T-cell (primary cell): ENCODE measurements at places on chromosomes 1 and 21. TPM values are rescaled to one million over a fixed set of nuclear protein-coding genes. Genes with fewer than 3 reads are reported as not detected.

DNA sequence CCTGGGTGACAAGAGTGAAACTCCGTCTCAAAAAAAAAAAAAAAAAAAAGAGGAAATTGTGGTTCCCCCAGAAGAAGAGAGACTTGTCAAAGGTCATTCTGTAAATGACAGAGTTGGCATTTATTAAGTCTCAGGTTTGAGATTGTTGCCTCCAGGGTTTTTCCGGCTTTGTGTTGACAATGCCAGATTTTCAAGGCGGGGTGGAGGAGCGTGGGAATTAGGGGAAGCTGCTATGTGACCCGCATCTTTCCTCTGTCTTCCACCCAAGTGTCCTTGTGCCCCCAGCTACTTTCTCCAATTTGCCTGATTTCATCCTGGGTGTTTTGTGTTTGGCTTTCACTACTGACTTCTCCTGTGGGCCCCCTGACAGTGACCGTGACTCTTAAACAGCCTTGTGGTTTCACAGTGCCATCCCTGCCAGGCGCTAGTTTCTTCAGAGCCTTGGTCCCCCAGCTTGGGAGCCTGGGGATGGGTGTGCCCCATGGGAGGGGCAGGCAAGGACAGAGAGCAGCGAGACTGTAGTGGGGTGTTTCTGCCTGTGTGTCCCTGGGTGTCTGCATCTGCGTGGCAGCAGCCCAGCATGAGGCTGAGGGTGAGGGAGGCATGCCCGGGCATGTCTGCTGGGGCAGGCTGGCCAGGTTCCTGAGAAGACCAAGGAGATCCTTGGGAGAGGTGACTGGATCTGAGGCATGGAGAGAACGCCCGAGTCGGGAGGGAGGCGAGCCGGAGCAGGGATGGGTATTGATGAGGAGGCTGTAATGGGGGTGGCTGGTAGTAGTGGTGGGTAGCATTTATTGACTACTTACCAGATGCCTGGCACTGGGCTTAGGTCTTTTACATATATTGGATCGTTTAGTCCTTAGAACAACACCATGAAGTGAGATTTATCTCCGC, 46.3 kb downstream of the IER5 start:
- DNase-seq = peak; percentile 24
- no peaks in the 10 kb centered on the region for H3K27me3 ChIP-seq
- peaks cover 24% of the 10 kb centered on the region for H3K4me1 ChIP-seq

FALEC gene
- 0.73 TPM for total RNA-seq

CD1E gene
- total RNA-seq = not detected

DNA sequence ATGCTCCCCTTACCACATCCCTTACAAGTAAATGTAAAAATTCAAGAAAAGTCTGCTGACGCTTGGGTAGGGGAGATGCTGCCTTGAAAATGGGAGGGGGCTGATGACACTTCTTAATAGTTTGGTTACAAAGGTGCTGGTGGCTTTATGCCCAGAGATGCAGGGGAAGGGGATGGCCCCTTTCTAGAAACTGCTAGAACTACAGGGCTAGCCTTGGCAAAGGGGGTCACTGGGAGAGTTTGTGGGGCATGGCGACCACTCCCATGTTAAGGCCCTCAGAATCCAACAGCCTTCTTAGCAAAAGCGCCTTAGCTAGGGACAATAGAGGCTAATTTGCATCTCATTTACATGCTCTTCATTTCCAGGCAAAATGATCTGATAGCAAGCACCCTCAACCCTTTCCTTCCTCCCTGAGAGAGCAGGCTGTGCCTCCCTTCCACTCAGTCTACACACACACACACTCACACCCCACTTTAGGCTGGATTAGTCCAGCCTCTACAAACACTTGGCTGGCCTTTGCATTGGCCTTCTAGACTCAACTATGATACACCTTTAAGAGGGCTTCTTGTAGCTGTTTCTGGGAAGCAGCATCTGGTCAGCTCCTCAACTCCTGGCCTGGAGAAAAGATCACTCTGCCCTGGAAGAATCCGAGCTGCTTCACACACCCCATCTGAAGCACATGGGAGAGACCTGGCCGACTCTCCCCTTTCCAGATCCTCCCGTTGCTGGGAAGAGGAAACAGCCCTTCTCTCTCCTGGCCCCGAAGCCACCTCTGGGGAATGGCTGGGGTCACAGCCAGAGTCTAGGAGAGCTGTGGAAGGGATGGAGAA, 1.7 kb downstream of the SEMA6C start:
- peaks cover 23% of the 10 kb centered on the region for H3K4me1 ChIP-seq
- H3K27ac ChIP-seq = no peak overlapping the region
- no peak for DNase-seq
- H3K4me3 ChIP-seq = no peak overlapping the region
- H3K27me3 ChIP-seq = no peaks in the 10 kb centered on the region

DNA sequence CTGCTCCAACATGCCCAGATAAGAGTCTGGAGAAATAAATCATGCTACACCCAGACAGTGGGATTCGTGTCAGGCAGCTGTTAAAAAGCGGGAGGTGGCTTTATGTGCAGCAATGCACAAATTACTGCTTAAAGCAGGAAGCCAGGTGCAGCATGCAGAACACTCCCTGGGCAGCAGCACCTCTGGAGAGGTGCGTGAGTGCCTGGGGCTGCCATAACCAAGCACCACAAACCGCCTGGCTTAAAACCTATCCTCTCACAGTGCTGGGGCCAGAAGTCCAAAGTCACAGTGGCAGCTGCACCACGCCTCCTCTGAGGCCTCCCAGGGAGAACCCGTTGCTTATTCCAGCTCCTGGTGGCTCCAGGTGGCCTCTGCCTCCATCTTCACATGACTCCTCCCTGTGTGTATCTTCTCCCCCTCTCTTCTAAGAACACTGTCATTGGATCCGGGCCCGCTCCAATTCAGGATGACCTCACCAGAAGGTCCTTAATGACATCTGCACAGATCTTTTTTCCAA, 115.6 kb downstream of the SIK1 start:
- H3K4me3 ChIP-seq = no peak overlapping the region
- DNase-seq = no peak
- no peaks in the 10 kb centered on the region for H3K36me3 ChIP-seq
- peaks cover 43% of the 10 kb centered on the region for H3K27me3 ChIP-seq
- no peaks in the 10 kb centered on the region for H3K4me1 ChIP-seq

DNA sequence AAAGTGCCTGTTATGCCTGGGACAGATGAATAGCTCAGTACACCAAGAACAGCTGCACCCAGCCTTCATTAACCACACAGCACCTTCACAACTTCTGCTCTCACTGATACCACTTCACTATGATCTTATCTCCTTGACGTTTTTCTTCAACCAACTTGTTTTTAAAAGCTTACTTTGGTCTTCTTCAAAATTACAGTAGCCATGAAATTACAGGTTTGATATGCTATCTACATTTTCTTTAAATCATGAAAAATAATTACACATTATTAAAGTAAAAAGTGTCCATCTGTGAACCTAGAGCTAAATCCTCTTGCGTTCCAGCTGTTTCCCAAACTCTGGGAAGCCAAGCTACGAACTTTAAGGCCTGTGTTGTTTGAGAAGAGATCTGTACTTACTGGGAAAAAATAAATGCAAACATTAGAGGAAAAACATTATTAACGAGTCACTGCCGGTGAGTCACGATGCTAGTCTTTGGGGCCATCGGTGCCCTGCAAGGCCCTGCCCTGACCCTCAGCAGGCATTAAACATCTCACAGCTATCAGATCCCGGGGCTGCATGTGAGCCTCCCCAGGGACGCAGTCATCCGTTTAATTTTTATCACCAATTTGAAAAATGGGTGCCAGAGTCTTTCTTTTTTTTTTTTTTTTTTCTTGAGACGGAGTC, 56.3 kb upstream of the GPR153 start:
- no peak overlapping the region for H3K27ac ChIP-seq
- no peaks in the 10 kb centered on the region for H3K27me3 ChIP-seq
- H3K36me3 ChIP-seq = no peaks in the 10 kb centered on the region
- DNase-seq = no peak
- no peaks in the 10 kb centered on the region for H3K4me1 ChIP-seq

GRCh38 chr1:108595507-108595906, 35.6 kb downstream of the EEIG2 start:
- no peak for DNase-seq
- no peaks in the 10 kb centered on the region for H3K36me3 ChIP-seq
- H3K27ac ChIP-seq = no peak overlapping the region
- H3K4me1 ChIP-seq = peaks cover 3% of the 10 kb centered on the region
- H3K27me3 ChIP-seq = no peaks in the 10 kb centered on the region
- H3K4me3 ChIP-seq = no peak overlapping the region

GRCh38 chr1:66848193-66848592, 47.1 kb upstream of the INSL5 start:
- H3K4me1 ChIP-seq = no peaks in the 10 kb centered on the region
- no peak overlapping the region for H3K27ac ChIP-seq
- H3K4me3 ChIP-seq = no peak overlapping the region
- no peak for DNase-seq
